Activated CD4-positive, alpha-beta T cell treated with anti-CD3 and anti-CD28 coated beads, Interleukin-2, amount 50 U/mL, for 1 hour (primary cell): ENCODE measurements at places on chromosomes 1 and 21.

DNA sequence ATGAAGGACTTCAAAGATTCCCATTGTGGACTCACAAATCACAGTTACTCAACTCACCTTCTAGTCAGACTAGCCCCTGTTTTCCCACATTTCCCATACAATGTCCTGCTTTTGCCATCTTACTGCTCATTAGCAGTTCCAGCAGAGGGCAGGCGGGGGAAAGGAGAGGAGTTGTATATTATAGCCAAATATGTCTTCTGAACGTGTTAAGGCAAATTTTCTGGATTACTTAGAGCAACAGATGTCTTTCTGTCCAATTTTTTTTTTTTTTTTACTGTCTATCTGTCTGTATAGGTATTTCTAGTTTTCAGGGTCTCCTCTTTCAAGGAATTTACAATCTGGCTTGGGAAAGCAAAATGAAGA lies 29.9 kb upstream of the DDAH1 start:
- no peak for DNase-seq

DNA sequence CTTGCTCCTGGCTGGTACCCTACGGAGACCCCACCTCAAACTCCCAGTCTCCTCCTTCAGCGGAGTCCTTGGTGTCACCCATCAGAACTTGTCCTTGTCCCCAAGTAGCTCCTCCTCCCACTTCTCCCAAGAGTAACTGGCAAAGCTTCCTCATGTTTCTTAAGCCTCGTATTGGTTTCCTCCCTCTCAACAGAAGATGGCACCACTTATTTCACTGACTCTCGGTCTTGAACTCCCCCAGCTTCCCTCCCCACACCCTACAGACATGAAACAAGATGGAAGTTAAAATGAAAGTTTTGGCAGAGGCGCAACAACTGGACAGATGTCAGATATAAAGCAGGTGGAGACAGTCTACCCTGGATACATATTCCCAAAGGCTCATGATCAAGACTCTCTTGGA lies 13.4 kb downstream of the RAB7B start:
- DNase-seq, result no peak

DNA sequence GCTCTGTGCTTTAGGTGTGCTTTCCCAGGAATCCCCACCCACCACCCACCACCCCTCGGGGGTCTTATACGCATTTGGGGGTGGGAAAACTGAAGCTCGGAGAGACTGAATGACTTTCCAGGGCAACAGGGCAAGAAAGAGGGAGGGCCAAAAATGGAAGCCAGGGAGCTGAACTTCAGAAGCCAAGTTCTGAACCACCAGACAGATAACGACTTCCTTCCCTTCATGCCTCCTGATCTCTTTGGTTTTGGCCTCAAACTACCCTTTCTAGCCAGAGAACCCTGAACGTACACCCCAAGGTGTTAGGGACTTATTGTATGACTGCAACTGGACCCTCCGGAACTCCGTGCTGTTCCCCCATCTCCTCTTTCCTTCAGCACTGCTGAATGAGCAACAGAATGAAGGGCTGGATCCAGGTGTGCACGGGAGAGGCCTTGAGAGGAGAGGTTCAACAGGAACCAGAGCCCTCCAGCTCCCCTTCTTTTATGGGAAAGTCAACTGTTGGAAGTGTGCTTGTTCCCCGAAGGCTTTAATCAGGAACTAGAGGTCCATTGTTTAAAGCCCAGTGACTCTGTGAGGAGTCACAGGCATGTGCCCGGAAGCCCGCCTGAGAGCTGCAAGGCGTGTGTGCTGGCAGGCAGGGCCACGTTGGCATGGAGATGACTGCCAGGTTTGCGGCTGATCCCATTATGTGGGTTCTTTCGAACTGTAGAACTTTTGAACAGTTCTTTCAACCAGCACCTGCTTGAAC lies 3.1 kb downstream of the BACE2 start:
- DNase-seq, result no peak

DNA sequence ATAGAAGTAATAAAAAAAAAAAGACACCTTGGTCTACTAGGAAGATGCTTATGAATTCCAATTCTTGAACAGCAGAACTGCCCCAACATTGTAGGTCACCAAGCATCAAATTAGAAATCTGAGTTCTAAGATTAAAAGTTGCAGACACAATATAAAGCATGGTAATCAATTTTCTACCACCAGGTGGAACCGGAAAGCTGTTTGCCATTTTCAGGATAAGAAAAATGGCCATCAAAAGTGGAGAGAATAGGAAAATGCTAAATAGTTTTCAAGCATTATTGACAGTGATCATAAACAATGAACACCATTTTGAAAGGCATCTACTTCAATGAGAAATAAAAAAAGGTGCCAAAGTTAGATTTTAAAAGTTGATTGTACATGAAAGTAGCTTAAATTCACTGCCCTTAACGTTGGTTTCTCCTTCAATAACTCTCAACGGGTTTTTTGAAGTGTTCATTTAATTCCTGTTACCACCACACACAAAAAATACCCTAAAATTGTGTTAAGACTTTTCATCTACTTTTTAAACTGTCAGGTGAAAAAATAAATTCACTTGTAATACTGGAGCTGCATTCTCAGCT lies 252.9 kb downstream of the KCNT2 start:
- no peak for DNase-seq

- DNase-seq, result no peak
These were observed 36.0 kb upstream of the COL6A2 start for GRCh38 chr21:46061950-46062349.
